ENCODE measurements at places on chromosomes 16 and 17.
A peak's percentile ranks its signal among the peaks of the same experiment; 100 is the strongest.

GRCh38 chr17:82913304-82914043 is 73.7 kb upstream of the ZNF750 start:
- DNase-seq, result no peak

- no peak for DNase-seq
Observed at GRCh38 chr17:37678036-37678435, 34.8 kb upstream of the DDX52 start.

- no peak for DNase-seq
Observed at GRCh38 chr17:61353615-61354014, 46.0 kb upstream of the TBX2 start.

DNA sequence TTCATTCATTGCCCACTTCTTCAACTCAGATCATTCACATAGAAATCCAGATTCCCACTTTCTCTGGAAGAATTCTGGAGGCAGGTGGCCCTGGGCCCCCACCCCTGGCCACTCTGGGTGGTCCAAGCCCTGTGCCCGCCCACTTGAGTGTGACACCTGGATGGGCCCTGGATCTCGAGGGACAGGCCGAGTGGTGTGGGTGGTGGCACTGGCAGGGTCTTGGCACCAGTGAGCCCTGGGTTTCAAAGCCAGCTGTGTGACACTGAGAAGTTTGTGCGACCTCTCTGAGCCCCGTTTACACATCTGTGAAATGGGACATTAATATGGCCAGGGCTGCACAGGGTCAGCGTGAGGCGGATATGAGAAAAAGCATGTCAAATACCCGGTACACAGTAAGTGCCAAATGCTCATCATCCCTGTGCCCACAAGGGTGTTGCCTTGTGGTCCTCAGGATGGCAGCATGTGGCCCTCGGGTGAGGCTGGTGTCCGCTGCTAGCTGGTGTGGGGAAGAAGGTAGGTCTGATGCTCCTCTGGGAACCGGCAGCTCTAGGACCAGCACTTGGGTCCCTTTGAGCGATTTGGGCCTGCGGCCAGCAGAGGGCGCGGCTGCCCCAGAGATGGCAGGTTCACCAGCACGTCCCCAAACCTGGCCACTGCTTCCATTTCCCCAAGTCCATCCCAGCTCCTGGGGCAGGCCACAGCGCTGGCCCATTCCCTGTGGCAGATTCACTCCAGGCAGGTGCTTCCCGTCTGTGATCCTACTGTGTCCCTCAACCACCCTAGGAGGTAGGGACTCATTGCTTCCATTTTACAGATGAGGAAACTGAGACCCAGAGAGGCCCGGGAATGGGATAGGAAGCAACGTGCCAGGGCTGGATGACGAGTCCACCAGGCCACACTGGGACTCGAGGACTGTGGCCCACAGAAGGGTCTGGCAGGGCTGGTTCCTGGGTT is 3.6 kb downstream of the OSGIN1 start:
- DNase-seq, result peak; percentile 3

DNA sequence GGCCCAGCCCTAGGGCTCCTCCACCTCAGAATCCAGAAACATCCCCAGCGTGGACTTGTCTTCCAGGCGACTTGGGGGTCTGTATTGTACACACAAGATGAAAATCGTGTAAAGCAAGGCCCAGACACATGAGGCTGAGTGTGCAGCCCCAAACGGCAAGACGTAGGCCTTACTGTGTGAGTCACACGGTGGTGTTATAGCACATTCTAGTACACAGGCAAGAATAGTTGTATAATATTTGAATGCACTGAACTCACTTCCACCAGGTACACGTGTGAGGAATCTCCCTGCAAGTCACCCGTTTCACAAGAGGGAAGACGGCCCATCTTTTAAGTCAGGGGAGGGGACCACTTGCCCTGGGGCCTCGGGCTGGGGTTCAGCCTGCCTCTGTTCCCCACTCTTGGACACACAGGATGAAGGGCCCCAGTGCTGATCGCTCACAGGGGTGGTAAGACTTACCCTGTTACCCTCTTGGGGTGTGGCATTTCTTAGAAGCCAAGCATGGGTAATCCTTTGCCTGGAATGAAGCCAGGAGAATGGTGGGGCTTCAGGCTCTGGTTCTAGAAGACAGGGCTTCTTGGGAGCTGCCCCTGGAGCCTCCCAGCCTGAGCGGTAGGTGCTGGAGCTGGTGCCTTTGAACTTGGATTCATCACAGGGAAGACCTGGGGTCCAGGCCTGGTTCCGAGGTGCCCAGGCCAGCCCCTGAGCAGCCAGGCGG is 71.3 kb downstream of the SREBF1 start:
- no peak for DNase-seq

DNA sequence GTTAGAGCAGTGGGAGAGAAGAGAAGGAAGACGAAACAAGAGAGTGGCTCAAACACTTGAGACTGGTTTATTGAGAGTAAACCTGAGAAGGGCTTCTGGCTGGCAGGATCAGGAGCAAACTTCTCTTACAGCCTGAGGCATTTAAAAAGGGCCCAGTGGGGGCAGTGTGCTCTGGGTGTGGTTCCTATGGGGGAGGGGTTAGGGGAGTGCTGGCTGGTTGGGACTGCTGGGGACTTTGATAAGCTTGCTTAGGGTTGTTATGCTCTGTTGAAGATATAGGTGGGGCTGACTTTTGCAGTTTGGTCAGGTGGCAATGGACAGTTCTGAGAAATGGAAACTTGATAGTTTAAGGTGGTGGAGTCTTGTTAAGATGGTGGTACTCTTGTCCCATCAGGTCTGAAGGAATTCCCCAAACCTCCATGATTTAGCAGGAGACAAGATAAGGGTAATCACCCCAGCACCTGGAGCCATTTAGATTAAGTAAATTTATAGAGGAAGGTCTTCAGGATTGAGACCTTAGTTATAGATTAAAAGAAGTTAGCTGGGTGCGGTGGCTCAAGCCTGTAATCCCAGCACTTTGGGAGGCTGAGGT is 79.3 kb downstream of the EMP2 start:
- no peak for DNase-seq

DNA sequence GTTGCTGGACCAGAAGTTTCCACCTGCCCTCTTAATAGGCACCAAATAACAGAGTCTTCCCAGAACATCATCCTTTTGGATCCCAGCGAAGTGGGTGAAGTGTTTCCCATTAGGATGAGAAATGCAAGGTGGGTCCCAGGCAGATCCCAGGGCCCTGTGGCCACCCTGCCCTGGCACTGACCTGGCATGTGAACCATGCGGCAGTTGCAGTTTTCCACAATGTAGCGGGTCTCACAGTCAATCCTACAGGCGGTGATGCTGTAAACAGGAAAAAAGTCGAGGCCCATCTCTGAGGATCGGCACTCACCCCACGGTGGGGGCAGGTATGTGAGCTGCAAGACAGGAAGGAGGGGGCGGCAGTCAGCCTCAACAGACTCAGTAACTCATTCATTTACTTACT is 36.4 kb downstream of the SPACA3 start:
- DNase-seq, result no peak

GRCh38 chr17:5541610-5542202 is 42.6 kb downstream of the NLRP1 start:
- DNase-seq, result no peak

DNA sequence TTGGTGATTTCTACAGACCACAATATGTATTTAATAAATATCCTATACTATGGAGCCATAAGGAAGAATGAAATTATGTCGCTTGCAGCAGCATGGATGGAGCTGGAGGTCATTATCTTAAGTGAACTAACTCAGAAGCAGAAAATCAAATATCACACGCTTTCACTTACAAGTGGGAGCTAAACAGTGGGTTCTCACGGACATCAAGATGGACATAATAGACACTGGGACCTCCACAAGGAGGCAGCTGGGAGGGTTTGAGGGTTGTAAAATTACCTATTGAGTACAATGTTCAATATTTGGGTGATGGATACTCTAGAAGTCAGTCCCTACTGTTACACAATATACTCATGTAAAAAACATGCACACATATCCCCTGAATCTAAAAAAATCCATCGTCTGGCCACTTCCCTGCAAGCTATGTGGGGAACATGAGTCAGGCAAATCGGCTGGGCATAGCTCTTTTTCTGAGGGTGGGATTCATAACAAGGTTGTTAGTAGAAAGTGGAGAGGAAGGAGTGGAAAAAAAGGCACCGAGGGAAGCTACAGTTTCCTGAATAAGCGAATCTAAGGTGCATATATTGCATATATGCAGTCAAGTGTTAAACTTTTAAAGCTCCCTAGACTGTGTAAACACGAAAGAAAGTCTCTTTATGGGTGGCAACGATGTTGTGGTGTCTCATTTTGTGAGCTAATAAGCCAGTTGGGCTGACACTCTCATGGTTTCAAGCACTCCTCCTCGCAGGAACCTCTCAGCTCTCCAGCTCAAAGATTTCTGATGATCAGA is 135.2 kb upstream of the CPHXL start:
- no peak for DNase-seq

- DNase-seq, result no peak
Observed at GRCh38 chr17:48993951-48994350, 3.2 kb upstream of the IGF2BP1 start.

GRCh38 chr17:21164620-21165019 is 37.9 kb downstream of the DHRS7B start:
- DNase-seq, result no peak

- DNase-seq, result no peak
Observed at GRCh38 chr17:39062846-39063680, 88.4 kb downstream of the PLXDC1 start.

- no peak for DNase-seq
Observed at GRCh38 chr17:1914661-1915083, 84.9 kb downstream of the RPA1 start.

GRCh38 chr17:82791532-82791931 is 39.7 kb downstream of the TBCD start:
- DNase-seq, result no peak

DNA sequence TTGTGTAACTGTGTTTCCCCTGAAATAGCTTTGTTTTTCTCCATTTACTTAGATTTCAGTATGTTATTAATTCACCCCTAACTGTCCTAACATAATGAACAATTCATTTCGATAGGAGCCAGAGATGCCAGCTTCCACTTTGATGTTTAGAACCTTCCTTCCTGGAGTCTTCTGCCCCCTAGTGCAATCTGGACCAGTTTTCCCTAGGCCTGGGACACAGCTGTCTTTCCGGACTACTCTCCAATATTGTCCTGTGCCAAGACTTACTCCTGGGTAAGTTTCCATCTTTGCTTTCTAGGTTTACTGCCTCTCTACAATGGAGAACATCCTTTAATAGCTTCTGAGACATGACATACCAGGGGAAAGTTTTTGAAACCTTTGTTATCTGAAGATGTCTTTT is 12.8 kb downstream of the RECQL5 start:
- DNase-seq, result no peak

GRCh38 chr17:80328634-80329380 is 68.2 kb downstream of the RNF213 start:
- DNase-seq, result no peak

GRCh38 chr17:57727630-57728175 is 17.4 kb downstream of the CCDC182 start:
- DNase-seq, result no peak

GRCh38 chr16:27123795-27124409 is 57.2 kb downstream of the C16orf82 start:
- DNase-seq, result no peak

DNA sequence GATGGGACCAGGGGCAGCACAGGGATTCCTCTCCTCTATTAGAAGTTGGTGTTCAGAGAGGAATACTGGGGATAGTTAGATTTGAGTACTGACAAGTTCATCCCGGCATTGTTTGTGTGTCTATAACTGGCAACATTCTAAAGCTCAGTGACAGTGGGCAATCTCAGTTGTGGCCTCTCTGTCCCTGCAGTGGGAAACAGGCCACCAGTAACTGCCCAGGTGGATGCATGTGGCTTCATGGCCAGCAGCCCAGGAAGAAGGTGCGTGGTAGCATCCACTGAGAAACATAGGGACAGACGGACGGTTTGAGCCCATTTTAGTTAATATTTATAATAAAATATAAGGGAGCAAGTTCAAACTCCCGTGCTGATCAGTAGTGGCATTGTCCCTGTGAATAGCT is 51.5 kb downstream of the B9D1 start:
- no peak for DNase-seq

DNA sequence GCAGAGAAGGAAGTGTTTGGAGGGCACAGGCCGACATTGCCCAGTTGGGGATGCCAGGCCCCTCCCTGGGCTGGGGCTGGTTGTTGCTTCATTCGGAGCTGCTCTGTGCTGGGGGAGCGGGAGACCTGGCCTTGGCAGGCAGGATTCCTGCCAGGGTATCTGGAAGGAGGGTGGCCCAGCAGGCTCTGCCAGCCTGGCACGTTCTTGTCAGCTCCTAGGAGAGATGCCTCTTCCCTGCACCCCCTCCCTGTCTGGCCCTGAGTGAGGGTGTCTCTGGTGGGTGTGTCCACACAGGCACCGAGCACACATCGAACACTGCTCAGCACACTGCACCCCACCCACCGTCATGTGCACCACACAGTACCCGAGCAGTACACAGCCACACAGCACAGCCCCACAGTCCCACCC is 35.2 kb downstream of the ARHGAP23 start:
- DNase-seq, result no peak

DNA sequence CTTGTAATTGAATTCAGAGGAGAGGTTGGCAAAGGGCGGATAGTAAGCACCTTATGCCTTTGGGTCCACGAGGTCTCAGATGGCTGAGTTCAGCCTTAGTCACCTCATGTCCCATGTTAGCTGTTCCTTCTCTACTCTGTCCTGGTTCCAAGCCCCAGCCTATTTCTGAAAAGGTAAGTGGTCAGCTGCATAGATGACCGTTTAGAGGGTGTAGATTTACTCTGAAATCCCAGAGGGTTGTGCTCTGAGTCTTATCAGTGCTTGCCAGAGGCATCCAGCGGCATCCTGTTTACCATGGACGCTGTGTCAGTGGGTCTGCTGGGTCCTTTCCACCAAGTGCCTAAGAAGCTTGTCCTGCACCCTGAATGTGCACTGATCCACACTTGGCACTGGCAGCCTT is 1.9 kb downstream of the ZNF778 start:
- no peak for DNase-seq

- DNase-seq, result no peak
Observed at GRCh38 chr17:2406903-2407790, 6.3 kb upstream of the MNT start.

- DNase-seq, result no peak
Observed at GRCh38 chr17:37650419-37651003, 7.3 kb upstream of the DDX52 start.

- DNase-seq, result no peak
Observed at GRCh38 chr16:20971401-20971800, 70.8 kb downstream of the LYRM1 start.

- no peak for DNase-seq
Observed at GRCh38 chr17:54841656-54842055, 59.0 kb upstream of the TOM1L1 start.

GRCh38 chr17:45160447-45161287 is 1.0 kb upstream of the HEXIM2 start:
- DNase-seq, result peak; percentile 41

GRCh38 chr16:3536271-3536731 is 35.5 kb downstream of the CLUAP1 start:
- no peak for DNase-seq

- DNase-seq, result no peak
Observed at GRCh38 chr17:2057175-2057759, 2.4 kb downstream of the HIC1 start.

GRCh38 chr16:1134776-1135458 is 18.0 kb upstream of the CACNA1H start:
- no peak for DNase-seq

- DNase-seq, result peak; percentile 20
Observed at GRCh38 chr17:30332057-30332542, 1.8 kb downstream of the TMIGD1 start.

- DNase-seq, result no peak
Observed at GRCh38 chr17:79090443-79091225, 16.0 kb downstream of the ENGASE start.
